Fibroblast of skin of abdomen (primary cell): ENCODE measurements at places on chromosomes 12 and 14.

GRCh38 chr14:64891839-64892375 lies 12.2 kb upstream of the SPTB start:
- DNase-seq = peak; percentile 62

GRCh38 chr14:32137313-32137712 lies 60.2 kb downstream of the ARHGAP5 start:
- no peak for DNase-seq

- DNase-seq = no peak
These were observed 47.9 kb downstream of the FBXW8 start for GRCh38 chr12:116958402-116959197.

DNA sequence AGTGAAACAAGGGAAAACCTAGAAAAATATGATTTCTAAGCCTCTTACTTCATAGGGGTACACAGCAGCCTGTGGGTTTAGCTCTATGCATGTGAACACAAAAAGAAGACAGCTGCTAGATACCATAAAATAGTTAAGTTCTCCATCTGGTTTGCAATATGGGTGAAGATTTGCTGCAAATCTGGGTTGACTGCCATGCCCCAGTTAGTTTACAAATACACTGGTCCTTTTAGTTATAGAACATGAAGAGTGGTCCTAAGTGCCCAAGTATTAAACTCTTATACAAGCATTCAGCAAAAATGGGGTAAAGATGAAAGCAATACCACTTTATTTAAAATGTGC lies 176.1 kb downstream of the AEBP2 start:
- DNase-seq = no peak

DNA sequence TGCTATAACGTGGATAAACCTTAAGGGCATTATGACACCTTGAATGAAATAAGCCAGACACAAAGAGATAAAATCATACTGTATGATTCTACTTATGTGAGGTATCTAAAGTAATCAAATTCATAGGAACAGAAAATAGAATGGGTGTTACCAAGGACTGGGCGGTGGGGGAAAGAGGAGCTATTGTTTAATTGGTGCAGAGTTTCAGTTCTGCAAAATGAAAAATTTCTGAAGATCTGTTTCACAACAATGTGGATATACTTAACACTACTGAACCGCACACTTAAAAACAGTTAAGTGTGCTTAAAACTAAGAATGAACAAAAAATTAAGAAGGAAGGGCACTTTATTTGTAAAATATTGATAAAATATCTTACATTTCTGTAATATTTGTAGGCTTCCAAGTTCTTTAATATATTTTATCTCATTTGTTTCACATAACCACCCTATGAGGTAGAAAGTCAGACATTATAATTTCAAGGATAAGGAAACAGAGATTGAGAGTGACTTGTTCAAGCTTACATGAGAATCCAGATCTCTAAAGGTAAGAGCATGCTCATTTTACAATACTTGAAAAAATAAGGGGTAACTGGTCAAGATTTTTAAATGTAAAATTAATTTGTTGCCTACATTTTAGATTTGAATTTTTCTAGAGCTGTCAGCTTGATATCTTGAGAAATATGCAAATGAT lies 14.9 kb downstream of the LTA4H start:
- no peak for DNase-seq

DNA sequence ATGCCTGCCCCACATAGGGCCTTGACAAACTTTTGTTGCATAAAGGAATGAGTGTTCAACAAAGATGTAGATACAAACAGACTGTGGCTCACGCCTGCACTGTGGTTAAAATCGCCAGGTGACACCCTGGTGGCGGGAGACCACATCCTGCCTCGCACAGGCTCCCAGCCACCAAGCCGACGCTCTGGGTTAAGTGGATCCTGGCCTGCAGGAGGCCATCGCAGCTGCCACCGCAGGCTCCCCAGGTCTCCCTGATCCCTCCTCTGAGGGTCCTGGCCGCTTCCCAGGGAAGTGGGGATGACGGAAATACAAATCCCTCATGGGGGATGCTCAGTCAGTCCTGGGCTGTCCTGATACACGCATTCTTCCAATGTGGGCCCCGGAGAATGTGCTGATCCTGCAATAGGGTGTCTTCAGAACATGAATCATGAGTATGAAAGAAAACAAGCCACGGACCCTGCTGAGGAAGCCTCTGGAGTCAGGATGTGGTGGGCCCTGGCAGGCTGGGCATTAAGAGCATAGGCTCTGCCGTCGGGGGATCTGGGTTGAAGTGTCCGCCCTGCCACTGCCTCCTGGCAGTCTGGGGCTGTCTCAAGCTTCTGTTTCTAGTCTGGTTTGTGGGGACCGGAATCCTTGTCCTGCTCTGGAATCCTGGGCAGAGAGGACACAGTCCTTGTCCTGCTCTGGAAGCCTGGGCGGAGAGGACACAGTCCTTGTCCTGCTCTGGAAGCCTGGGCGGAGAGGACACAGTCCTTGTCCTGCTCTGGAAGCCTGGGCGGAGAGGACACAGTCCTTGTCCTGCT lies 53.5 kb upstream of the BEGAIN start:
- DNase-seq = peak; percentile 79

DNA sequence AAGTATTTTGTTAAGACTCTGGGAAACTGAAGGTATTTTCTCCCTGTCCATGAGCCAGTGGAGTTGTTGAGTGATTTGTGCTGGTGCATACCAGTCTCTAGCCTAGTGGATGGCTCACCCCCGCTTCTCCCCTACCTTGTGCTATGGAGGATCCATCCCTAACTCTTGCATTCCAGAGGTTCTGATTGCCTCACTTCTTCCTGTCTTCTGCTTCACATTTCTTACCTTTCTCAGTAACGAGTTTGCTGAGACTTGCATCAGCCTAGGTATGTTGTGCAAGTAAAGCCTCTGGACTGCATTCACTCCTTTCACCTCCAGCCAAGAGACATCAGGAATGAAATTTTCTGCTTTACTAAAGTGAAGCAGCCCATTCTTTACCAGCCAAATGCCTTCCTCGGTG lies 391.6 kb downstream of the ZFP36L1 start:
- DNase-seq = peak; percentile 93

DNA sequence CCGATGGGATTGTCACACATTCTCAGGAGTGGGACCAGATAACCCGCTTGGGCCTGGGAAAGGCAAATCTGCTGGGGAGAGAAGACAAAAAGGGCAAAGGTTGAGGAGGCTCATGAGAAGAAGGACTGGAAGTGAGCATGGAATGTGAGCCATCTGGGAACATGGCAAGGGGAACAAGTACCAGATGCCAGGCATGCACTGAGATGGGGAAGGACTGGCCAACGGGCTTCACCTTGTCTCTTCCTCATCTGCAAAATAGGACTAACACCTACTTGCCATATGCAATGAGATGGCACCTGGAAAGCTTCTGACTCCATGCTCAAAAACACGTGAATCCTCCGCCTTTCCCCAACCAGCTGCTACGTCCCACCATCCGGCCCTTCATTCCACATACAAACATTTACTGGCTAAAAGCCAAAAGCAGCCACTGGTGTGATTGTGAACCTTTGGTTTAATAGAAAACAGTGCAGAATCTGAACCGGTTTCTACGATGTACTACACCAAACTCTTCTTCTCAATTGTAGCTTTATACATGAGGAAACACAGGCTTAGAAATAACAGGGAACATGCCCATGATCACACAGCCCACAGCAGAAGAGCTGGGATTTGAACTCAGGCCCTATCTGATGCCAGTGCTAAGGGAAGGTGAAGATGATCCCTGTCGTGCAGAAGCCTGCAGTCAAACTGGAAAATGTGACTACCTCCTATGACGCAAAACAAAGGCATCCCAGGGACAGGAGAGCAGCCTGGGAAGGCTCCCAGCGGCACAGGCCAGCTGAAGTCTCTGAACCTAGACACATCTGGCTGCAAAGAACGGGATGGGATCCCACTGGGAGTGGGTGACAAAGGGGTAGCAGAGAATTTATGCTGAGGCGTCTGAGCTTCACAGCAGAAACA lies 112.1 kb downstream of the TTC7B start:
- DNase-seq = no peak
